Epithelial cell of alveolus of lung (primary cell): ENCODE measurements at places on chromosomes 3 and 15. TPM values are rescaled to one million over a fixed set of nuclear protein-coding genes. Genes with fewer than 3 reads are reported as not detected.

AKAP13 gene
- total RNA-seq = 31.8 and 36.8 TPM in 2 replicates

FGF7 gene
- total RNA-seq = 53.8 and 162 TPM in 2 replicates

MRAS gene
- 25.1 and 83.3 TPM in 2 replicates for total RNA-seq

KNG1 gene
- total RNA-seq = not detected in 2 replicates

STRIT1 gene
- not detected in 2 replicates for total RNA-seq

PLA2G4D gene
- total RNA-seq = not detected in 2 replicates

LTK gene
- 0.13 TPM in 1 of 2 replicates, not detected in the other for total RNA-seq

GPR62 gene
- 0.08 TPM in 1 of 2 replicates, not detected in the other for total RNA-seq

NOX5 gene
- 0.39 TPM in 1 of 2 replicates, not detected in the other for total RNA-seq
